ENCODE measurements at places on chromosomes 4 and X.

GRCh38 chrX:17361620-17362019 lies 13.4 kb upstream of the NHS start:
- no peak for DNase-seq

GRCh38 chr4:4362991-4363697 lies 23.8 kb upstream of the NSG1 start:
- DNase-seq: no peak

DNA sequence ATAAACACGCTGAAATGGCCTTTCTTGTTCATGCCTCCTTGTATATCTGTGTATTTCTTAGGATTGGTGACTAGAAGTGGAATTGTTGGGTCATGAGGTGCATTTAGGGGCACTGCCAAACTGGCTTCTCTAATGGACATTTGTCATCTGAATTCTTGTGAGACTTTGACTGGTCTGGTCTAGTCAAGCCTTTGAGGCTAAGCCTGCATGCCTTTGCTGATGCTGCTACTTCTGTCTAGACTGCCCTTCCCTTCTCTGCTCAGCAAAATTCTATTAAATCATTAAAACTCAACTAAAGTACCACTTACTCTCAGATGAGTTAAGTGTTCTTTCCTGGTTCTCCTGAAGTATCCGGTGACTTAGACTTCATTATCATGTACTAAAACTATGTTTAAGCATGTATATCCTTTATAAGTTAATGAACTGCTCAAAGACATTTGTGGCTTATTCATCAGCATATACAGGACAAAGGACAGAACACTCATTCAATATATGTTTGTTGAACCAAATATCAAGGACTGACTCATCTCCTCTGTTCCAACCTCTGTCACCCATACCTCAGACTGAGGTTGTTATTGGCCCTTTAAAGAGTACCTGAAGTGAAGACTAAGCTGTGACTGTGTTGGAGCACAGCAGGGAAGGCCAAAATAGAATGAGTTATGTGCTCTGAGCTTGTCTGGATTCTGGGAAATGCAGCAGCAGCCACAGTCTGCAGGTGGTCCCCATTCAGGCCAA lies 9.0 kb downstream of the TCEAL1 start:
- no peak for DNase-seq

DNA sequence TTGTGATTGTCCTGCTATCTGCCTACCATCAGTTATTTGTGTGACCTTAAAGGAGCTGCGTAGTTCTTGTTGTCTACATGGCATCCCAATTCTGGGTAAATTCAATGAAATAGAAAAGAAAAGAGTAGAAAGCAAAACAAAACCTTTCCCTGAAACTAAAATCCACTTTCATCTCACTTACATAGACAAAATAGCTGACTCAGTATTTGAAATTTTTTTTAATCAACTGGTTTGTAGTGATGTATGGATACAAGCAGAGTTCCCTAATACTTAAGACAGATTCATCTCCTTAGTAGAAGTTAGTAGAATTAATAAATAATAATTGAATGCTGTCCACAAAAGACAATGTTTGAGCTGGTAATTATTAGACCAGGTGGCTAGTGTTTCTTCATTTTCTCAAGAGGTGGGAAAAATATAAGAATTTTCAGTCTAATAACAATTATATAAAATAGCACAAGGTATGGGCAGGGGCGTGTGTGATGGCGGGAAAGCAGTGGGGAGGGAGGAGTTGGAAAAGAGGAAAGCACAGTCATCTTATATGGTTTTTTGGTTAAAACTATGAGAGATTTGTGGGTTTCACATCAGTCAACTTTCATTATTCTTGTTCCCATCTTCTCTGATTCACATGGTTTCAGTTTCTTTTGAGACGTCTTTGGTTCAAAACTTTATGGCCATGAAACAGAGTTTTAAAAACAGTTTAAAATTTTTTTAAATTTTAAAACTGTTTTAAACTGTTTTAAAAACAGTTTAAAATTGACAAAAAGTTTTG lies 275.2 kb downstream of the SPRY1 start:
- no peak for DNase-seq

GRCh38 chr4:32470087-32470585 lies 1750.0 kb downstream of the PCDH7 start:
- no peak for DNase-seq

DNA sequence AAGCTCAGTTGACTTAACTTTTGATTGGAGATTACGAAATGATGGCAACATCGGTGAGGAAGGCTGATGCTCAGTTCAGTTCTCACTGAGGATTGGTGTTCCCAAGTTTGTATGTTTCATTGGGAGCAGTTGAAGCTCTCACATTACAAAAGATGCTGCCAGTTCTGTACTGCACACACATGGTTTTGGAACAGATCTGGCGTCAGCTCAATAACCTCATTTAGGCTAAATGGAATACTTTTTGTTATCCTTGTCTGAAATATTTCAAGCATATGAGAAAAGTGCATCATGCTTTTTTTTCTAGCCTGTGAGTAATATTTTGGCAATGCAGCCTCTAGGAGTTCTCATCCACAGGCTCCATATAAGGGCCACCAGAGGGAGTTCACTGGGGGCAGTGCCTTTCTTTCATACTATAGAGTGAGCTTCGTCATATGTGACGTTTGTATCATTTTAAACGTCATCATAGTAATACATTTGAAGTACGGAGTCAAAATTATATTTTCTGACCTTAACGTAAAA lies 4.1 kb downstream of the ENPEP start:
- DNase-seq: no peak

DNA sequence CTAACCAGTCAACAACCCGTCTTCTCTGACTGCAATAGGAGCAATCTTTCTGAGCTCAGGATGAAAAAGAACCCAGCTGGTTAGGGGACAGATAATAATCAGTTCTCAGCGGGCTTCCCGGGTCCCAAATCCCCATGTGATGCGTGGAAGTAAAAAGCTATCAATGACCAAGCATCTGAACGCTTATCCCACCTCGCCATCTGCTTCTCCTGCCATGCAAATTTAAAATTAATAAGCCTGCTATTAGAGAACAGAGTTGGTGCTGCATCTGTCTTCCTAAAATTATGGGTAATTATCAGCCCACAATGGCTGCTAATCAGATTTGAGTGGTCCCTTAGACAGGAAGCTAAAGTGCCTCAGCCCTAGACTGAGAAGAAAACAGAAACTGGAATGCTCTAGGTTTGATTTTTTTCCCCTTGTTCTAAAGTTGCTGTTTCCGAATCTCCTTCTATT lies 37.5 kb downstream of the AFAP1 start:
- no peak for DNase-seq

DNA sequence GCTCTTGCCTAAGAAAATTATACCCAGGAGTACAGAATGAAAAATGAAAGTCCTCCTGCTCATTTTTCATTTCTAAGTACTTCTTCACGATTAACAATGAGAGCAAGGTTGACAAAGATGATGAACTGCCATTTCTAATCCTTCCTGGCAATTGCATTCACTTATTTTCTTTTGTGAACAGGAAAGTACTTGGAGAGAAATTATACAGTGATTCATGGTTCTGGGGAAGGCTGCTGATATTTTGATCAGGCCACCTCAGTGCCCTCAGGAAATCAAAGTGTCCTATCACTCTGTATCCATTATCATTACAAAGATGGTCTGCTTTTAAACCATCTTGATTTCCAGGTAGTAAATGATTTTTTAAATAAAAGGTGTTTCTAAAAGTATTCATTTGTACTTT lies 467.5 kb downstream of the PACRGL start:
- no peak for DNase-seq

DNA sequence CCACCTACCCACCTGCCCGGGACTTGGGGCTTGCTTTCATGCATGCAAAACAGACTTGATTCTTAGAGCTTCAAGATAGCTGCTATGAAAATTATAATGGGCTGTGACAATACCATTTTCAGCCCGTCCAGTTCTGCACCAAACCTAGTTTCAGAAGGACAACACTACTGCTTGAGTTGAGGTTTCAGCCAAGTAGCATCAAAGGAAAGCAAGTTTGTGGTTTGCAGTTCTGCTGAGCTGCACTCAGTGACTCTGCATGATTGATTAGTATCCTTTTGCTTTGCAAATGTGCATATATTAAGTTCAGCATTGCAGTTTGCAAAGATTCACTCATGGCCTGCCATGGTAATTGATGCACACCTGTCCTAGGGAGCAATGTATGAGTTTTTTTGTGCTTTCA lies 442.7 kb downstream of the RPA4 start:
- DNase-seq: no peak

DNA sequence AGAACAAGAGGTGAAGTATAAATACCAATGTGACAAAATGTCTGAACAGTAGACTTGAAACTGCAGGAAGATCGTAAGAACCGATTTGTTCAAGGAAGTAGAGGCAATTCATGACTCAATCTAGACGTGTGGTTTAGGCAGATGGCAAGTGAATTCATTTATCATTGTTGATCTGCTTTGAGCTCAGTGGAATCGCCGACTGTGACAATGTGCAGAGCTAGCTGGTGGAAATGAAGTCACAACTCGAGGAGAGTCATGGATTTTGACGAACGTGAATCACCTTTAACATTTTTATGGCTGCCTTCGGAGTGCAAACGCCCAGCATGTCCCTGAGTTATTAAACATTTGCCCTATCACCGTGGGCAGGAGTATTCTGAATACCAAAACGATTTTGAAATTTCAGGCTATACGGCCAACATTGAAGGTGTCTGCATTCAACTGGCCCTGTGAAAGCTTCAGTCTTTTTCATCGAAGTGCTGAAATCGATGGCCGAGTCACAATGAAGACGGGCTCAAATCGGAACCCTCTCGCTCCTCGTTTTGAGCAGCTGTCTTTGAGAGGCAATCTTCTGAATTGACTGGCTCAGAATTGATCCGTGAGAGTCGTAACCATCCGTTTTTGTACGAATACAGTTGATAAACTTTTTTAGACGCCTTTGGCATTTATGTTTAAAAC lies 689 bp upstream of the OGT start:
- DNase-seq: peak; percentile 77
